ENCODE measurements at places on chromosomes 5 and 9.

- no peak for DNase-seq
Observed at GRCh38 chr5:178630475-178630930, 3.7 kb upstream of the CLK4 start.

GRCh38 chr9:107487521-107488374, 1.8 kb downstream of the KLF4 start:
- DNase-seq, result no peak

GRCh38 chr9:20921362-20921761, 110.1 kb downstream of the HACD4 start:
- DNase-seq, result no peak

- DNase-seq, result no peak
Observed at GRCh38 chr5:9972059-9972458, 277.6 kb downstream of the ATPSCKMT start.

DNA sequence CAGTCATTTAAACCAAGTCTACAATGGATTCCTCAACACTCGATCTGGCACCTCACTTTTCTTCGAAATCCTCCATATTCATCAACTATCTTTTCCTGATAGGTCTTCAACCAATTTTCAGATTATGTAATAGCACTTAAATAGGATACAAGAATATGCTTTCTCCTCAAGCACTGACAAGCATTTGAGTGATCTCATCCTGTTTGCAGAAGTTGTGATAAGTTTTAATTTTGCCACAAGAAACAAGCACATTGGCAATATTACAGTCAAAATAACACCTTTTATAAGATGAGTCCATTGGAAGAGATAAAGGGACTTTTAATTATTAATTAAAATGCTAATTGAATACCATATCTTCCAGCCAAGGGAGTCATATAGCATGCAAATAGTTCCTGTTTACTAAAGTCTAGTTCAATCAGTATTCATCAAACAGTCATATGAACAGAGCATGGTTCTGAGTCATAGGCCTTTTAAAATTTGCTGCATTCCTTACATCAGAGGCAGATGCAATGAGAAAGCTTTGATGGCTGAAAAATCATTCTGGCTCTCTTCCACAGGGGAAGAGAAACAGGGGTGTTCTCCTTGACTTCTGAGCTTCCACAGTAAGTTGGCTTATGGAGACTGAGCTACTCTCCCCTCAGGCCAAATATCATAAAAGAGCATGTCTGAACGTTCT, 32.7 kb upstream of the ZCCHC9 start:
- DNase-seq, result no peak

DNA sequence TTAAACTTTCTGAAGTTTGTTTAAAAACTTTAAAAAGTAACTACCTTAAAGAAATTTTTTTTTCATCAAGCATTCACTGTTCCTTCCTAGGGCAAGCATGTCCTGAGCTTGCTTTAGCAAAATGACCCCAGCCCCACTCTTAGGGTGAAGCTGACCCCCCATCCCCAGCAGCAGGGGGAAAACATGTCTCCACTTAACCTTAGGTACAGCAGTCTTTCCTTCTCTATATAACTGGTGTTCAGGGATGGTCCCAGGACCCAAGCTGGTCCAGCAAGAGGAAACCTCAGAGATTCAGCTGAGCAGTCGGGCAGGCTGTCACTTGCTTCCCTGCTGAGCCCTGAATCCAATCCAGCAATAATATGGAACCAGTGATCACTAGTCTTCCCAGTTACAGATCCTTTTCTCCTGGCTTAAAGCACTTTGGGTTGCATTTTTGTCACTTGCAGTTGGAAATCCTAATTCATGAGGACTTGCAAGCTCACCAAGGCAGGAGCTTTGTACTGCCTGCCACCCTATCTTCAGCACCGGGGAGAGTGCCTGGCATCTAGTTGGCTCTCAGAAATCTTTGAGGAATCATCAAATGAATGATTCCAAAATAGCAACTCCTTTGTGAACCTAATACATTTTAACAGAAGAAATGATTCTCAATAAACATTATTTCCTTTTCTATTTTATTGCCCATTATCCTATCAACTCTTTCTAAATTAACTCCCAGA, 91.2 kb downstream of the FSTL4 start:
- DNase-seq, result no peak

DNA sequence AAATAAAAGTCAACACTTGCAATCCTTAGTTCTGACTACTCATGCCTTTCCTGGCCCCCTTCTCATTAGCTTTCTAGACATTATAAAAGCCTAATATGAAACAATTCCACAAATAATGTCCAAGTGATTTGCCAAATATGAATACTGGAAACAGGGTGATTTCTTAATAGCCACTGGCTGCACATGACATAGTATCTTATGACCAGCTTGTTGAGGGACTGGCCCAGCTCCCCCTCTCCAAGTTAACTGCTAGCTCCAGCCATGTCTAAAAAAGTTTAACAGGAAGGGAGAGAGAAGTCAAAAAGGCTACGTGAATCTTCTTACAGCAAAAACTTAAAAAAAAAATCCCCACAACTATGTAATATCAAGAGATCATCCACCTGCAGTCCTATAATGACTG, 1.5 kb downstream of the CERT1 start:
- DNase-seq, result no peak

DNA sequence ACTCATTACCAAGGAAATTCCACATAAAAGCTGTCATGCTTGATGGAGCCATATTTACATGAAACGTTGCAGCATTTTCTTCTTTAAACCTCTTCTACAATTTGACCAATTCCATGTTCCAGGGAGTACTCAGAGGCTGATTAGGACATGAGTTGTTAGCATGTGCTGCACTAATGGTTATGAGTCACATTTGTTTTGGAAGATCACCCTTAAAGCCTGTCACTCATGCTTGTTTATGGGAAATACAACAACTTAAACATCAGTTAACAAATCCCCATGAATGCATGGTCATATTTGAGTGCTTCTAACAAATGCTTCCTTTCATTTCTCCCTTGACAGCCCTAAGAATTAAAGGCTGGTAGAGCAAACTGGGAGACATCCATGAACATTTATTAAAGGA, 156.1 kb downstream of the GHR start:
- DNase-seq, result no peak

- no peak for DNase-seq
Observed at GRCh38 chr5:57231607-57232006, 57.7 kb downstream of the GPBP1 start.

GRCh38 chr9:116901260-116901659, 214.2 kb downstream of the TRIM32 start:
- DNase-seq, result no peak

- DNase-seq, result no peak
Observed at GRCh38 chr9:34072868-34073590, 24.3 kb upstream of the UBAP2 start.

- DNase-seq, result no peak
Observed at GRCh38 chr5:92554447-92555085, 1026.5 kb downstream of the NR2F1-AS1 start.

DNA sequence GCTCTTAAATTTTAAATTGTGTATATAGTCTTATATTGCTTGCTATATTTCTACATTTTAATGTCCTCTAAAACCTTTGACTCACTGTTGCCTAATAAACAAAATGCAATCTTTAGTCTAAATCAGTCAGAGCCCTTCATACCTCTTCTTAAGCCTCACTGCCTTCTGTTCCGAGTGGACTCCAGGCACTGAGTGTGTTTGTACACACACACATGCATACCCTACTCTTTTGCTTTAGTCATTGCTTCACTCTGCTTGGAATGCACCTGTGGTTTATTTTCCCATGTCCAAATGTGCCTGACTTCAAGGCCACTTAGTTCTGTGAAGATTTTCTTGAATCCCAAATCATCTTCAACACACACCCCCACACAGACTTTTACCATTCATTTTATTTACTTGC, 60.9 kb downstream of the SLC12A2 start:
- no peak for DNase-seq

DNA sequence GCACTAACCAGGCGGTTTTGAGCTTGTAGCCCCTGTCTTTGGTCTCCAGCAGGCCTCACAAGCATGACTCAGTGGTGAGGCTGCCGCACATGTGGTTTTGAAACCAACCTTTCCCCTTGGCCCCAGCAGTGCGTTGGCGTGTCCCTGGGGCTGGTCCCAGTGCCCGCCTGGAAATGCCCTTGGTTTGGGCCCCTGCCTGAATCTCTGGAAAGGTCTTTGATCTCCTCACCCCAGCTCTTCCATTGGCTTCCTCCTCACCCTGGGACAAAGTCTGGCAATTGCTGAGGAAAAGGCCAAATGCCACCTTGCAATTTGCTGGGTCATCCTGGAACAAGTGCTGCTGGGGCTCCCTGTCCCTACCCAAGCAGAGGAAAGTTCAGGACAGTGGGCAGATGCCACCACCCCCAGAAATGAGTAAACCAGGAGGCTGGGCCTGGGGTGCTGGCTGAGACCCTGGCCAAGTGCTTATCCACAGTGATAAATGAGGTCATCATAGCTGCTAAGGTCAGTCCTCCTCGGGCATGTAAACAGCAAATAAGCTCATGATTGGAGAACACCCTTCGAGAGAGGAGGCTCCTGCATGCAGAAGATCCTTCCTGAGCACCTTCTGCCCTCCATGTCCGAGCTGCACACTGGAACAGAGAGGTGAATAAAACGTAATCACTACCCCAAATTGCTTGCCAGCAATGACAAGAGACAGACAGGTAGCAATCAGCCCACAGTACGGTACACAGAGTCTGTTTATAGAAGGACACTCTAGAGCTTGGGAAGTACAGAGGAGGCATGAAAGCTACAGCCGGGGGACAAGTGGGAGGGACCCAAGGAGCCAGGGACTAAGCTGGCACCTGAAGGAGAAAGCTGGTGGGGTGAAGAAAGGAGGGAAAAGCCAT, 98.9 kb upstream of the CPEB4 start:
- DNase-seq, result no peak

DNA sequence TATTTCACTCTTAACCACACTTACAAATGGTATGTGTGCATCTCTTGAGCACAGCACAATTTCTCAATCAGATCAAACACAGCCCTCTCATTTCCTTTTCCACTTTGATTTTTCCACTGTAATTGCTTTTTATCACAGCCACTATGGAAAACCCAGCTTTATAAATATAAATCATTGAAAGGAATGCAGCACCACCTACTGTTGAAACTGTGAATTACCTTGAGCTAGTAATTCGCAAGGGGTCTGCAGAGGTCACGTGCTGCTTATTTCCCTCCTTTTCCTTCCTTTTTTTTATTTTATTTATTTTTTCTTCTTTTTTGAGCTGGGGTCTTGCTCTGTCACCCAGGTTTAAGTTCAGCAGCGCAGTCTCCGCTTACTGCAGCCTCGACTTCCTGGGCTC, 76.9 kb downstream of the CDH6 start:
- no peak for DNase-seq
